Breast epithelium (tissue), 4 donors: ENCODE measurements at places on chromosomes 5 and 9. TPM values are rescaled to one million over a fixed set of nuclear protein-coding genes. Genes with fewer than 3 reads are reported as not detected.
A peak's percentile ranks its signal among the peaks of the same experiment; 100 is the strongest.

GRCh38 chr5:146751781-146752401 lies 126.7 kb downstream of the PPP2R2B start:
- no peak for DNase-seq

- DNase-seq, result no peak
These were observed 125.4 kb upstream of the MINAR2 start for GRCh38 chr5:129622531-129622930.

GRCh38 chr9:7320139-7320538 lies 479.4 kb downstream of the DMAC1 start:
- DNase-seq, result no peak

GRCh38 chr5:108762660-108763059 lies 15.0 kb downstream of the FER start:
- DNase-seq, result no peak

- no peak for DNase-seq
These were observed 179.1 kb upstream of the RASEF start for GRCh38 chr9:83242066-83242465.

- DNase-seq, result no peak
These were observed 196.3 kb downstream of the PSAT1 start for GRCh38 chr9:78493166-78493742.

- DNase-seq, result no peak
These were observed 5.6 kb upstream of the STARD4 start for GRCh38 chr5:111517853-111518501.

DNA sequence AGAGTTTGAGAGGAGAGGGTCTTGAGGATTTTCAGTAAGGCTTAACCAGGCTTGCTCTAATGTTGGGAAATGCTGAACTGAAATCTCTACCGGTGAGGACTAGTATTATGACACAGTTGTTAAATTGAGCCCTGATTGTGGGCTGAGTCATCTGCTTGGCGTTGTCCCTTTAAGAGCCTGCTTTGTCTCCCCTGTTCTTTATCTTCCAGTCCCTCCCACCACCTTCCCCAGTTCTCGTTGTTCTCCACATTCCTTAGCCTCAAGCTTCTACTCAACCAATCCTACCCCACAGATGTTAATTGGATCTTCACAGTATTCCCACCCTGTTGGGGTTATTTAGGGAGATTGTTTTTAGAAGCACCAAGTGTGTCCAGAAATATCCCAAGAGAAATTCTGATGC lies 57.6 kb downstream of the ANKRD55 start:
- DNase-seq, result no peak

DNA sequence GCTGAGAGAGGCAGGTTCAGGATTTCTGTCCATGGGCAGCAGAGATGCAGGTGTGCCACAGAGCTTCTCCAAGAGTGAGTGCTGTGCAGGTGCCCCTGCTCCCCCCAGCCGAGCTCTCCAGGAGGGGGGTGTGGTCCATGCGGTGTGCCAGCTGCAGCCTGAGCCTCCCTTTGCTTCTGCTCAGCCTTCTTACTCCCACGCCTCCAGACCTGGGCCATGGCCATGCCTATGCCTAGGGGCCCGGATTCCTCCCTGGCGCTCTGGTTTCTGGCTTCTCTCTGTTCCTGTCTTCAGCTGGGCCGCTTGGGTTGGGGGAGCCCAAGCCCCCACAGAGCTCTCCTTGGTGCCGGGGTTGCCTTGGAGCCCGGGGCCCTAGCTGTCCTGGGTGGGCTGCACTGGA lies 133.3 kb downstream of the CACNA1B start:
- no peak for DNase-seq

- DNase-seq, result no peak
These were observed 14.8 kb upstream of the TUT7 start for GRCh38 chr9:86368871-86369521.

DNA sequence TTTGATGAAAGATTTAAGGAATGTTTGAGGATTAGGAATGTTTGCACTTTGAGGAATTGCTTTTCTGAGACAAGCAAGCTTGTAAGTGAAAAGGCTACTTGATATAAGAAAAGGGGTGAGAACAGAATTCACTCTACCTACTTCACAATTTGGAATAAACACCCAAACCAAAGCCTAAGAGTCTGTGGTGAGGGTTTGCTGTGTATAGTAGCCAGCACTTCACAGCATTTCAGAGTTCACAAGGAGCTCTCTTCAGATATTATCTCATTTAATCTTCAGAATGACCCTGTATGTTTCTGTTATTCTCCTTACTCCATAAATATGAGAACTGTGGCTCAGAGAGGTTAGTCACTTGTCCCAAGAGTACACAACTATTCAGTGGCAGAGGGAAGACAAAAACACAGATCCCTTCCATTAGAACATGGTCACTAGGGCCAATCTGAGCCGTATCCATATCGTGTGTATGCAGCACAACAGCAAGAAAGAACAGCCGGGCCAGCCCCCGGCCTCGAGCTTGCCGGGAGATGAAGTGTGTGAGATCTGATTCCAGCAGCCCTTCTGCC lies 92.4 kb downstream of the FRMD3 start:
- DNase-seq, result no peak

- DNase-seq, result no peak
These were observed 234.9 kb downstream of the SPATA31D1 start for GRCh38 chr9:82223442-82223841.

DNA sequence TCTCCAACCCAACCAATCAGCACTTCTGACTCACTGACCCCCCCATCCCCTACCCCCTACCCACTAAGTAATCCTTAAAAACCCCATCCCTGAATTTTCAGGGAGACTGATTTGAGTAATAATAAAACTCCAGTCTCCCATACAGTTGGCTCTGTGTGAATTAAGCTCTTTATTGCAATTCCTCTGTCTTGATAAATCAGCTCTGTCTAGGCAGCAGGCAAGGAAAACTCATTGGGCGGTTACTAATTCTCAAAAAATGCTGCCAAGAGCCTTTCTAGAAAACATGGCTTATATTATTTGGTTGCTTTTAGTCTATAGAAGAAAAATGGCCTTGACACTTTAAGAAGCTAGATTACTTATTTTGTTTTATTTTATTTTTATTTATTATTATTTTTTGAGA lies 131.7 kb downstream of the SUSD1 start:
- no peak for DNase-seq

DNA sequence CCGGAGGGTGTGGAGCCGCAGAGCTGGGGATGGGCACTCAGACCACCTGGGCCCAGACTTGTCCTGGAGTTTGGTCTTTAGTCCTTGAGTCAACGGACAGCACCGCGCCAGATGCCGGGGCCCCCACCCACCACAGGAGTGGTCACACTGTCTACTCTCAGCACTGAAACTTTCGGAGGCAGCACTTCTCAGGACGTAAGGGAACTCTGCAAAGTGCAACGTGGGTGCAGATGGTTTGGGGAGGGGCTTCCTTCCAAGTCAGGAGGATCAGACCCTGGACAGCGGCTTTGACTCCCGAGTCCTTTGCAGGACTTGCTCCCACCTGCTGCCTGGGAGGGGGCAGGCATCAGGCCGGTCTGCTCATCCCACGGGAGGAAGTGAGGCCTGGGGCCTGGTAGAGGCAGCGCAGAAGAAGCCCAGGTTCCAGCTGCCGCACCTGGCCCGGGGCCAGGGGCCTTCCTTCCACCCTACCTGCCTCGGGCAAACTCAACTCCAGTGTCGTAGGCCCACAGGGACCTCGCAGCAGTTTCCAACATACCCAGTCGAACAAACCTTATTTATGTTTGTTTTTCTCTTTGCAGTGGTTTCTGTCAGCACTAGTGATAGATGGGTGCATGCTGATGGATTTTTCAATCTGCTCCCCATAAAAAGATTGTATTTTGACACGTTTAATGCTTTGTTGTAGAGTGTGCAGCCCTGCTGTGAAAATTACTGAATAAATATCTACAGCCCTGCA lies 149.8 kb upstream of the PPP1R26 start:
- peak; percentile 36 for DNase-seq

GRCh38 chr5:151189151-151189550 lies 31.6 kb upstream of the ANXA6 start:
- no peak for DNase-seq

CARD9 gene
- 3.3 TPM for total RNA-seq

AP3S1 gene
- total RNA-seq, result 93.7 TPM

FAM219A gene
- 8.2 TPM for total RNA-seq

ROR2 gene
- total RNA-seq, result 10.2 TPM

GRAMD2B gene
- total RNA-seq, result 206 TPM
